ENCODE measurements at places on chromosomes 5 and 9. TPM values are rescaled to one million over a fixed set of nuclear protein-coding genes. Genes with fewer than 3 reads are reported as not detected.
A peak's percentile ranks its signal among the peaks of the same experiment; 100 is the strongest.

Gene PRSS3
- not detected for total RNA-seq

Gene S100Z
- total RNA-seq = 1.5 TPM

Gene GPR150
- 1.8 TPM for total RNA-seq

- no peak for DNase-seq
Measured at GRCh38 chr5:123858938-123859337, 347.0 kb downstream of the CSNK1G3 start.

Gene CYLC2
- not detected for total RNA-seq

GRCh38 chr5:159514229-159514810, 184.0 kb upstream of the IL12B start:
- no peak for DNase-seq

- DNase-seq = no peak
Measured at GRCh38 chr5:89930591-89931392, 478.8 kb downstream of the CETN3 start.

GRCh38 chr5:66039296-66039695, 104.8 kb upstream of the SREK1 start:
- no peak for DNase-seq

Gene HDAC3
- total RNA-seq = 79.2 TPM

DNA sequence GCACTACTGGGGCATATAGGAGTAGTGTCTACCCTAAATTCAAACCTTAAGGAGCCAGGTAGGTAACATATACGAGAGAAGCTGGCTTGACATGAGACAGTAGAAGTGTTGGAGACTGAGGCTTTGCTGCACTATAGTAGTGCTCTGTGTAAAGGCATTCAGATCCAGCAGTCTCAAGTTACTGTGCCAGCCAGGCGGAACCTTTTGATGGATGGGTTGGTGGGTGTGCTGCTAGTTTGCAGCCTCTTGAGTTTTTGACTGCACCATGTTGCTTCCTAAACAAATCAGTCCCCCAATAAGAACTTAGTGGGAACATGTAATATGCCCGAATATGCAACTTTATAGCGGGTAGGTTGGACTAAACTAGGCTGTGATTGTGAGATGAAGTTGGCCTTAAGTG, 1.5 kb downstream of the CLTA start:
- no peak for DNase-seq

GRCh38 chr5:77852514-77853352, 76.6 kb upstream of the TBCA start:
- no peak for DNase-seq

- no peak for DNase-seq
Measured at GRCh38 chr9:97316904-97317303, 9.4 kb downstream of the CCDC180 start.

- no peak for DNase-seq
Measured at GRCh38 chr9:93431539-93432105, 19.9 kb upstream of the FAM120A start.

DNA sequence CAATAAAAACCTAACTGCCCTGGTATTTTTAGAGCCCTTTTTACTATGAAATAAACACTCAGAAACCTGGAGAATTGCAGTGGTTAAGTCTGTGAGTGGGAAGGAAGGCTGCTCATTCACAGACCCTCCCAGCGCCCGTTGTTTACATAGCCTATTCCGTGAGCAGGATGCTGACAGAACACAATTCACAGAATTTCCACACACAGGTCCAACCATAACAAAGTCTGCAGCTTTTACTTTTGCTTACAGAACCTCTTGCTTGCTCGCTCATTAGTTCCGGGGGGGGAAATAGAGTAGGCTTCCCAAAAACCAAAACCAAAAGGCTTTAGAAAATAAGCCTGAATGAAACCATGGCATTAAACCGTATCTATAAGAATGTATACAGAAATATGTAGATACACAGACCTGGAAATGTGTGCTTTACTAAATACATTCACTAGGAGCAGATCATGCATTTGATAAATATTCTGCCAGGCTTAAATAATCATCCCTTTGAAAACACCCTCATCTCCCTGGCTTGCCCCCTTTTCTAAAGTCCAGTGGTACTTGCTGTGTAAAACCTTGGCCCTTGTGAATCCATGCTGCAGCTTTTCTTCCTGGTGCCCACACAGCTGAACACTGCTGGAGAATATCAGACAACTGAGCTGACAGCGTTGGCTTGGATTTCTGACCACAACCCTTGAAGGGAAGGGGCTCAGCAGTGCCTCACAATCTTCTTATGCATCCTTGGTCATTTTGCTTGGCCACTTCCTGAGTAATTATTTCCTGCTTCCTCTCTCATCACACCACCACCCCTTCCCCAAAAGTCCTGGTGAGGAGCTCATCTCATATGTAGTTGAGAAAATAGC, 128.0 kb downstream of the FANCC start:
- DNase-seq = no peak

- DNase-seq = no peak
Measured at GRCh38 chr9:73847536-73847935, 649.6 kb upstream of the RORB start.

- no peak for DNase-seq
Measured at GRCh38 chr5:132050136-132050535, 10.3 kb upstream of the IL3 start.

DNA sequence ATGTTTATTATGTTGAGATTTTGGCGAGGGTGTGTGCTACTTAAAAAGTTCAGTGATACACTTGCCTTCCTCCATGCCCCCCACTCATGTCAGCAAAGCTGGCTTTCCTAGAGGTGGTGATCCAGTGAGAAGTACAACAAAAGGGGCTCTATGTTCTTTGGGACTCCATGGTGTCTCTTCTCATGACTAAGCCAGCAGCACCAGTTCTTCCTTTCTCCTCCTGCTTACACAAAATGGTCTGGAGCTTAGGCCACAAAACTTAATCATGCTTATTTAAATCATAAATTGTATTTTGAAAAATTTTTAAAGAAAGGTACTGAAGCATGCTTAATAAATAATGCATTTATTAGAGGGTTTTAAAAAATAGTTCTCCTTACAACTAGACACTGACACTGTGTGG, 22.4 kb downstream of the MOCS2 start:
- DNase-seq = no peak

GRCh38 chr9:93951655-93952118, 3.5 kb downstream of the BARX1 start:
- no peak for DNase-seq

DNA sequence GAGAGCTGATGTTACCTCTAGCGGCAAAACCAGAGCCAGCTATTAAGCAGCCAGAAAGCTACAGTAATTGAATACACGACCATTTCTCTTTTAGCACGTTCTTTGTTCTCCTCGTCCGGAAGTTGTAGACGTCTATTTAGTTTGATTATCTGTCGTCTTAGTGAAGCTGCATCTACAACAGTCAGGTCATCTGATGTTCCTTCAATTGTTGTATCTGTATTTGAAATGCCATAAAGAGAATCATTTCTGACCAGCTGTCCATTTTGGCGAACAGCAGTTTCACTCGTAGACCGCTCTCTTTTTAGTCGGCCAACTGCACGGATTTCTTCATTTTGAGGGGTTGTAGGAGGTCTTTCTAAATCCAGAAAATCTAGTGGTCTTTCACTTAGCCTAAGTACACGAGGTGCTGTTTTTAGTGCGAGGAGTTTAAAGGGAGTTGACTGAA, 12.6 kb downstream of the PDE6A start:
- no peak for DNase-seq

- no peak for DNase-seq
Measured at GRCh38 chr9:70588381-70588780, 173.9 kb upstream of the KLF9 start.

Gene SPAAR
- total RNA-seq = not detected

GRCh38 chr5:174383210-174384167, 338.0 kb downstream of the NSG2 start:
- DNase-seq = no peak

Gene ZNG1E
- 40.9 TPM for total RNA-seq

Gene FOXD4L5
- not detected for total RNA-seq

- DNase-seq = no peak
Measured at GRCh38 chr5:54669285-54669684, 151.7 kb downstream of the SNX18 start.

DNA sequence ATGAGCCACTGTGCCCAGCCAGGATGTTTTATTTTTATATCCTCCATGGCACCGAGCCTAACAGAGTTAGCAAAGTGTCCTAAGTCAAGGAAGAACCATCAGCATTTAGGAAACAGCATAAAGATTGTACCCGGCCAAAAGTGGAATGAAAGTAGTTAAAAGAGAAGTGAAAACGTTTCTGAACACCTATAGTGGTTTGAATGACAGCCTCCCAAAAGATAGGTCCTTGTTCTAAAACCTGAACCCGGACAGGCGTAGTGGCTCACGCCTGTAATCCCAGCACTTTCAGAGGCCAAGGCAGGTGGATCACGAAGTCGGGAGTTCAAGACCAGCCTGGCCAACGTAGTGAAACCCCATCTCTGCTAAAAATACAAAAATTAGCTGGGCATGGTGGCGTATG, 37.4 kb downstream of the ZFAND5 start:
- DNase-seq = no peak

Gene FBXL7
- total RNA-seq = not detected

DNA sequence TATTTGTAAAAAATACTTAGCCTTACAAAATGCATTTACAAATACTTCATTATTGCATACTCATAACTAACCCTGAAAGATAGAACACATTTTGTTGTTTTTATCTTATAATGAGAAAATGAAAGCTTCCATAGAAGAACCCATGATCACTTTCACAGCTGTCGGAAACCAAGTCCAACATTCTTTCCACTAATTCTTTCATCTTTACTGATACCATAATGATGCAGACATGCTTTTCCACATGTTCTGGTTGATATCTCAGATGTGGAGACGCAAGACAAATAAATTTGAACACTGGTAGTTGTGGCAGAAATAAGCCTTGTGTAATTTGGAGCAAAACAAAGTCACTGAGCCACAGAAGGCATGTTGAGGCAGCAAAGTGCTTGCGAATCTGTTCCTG, 136.0 kb downstream of the FBXO4 start:
- no peak for DNase-seq

Gene BTNL3
- total RNA-seq = not detected

DNA sequence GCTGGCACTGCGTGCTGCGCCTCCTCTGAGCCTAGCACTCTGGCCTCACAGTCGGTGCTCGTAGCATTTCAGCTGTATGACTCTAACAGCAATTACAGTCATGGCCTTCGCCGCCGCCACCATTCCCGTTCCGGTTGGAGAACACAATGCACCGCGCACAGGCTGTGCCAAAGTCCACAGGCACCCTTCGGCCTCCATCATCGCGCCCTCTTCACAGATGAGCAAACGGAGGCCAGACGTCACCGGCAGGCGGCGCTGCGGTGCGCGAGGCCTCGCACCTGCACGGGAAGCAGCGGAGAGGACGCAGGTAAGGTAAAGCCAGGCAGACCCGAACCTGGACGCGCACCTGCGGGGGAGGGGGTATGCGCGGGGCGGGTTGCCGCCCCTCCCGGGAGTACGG, 128.9 kb downstream of the BARX1 start:
- peak; percentile 28 for DNase-seq

GRCh38 chr9:35557320-35557719, 47.7 kb upstream of the TESK1 start:
- DNase-seq = no peak

DNA sequence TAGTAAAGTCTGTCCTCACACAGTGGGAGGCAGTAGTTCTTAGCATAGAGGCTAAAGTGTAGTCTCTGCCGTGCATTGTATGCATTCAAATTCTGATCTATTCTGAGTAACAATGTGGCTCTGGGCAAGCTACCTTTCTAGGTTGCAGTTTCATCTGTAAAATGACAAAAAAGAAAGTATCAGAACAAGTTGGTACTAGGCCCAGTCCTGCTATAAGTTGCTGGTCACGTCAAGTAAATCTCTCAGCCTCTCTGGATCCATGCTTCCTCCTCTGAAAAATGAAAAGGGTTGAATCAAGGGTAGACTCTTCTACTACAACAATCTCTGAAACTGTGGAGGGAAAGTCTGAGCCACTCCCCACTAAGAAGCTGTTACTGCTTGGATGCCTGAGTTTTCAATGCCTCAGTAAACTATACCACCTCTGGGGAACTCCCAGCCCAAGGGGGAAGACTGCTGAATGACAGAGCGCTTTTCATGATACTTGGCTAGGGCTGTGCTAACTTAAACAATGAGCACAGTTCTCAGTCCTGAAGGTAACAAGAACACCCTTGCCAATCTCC, 34.5 kb upstream of the SPARC start:
- no peak for DNase-seq

DNA sequence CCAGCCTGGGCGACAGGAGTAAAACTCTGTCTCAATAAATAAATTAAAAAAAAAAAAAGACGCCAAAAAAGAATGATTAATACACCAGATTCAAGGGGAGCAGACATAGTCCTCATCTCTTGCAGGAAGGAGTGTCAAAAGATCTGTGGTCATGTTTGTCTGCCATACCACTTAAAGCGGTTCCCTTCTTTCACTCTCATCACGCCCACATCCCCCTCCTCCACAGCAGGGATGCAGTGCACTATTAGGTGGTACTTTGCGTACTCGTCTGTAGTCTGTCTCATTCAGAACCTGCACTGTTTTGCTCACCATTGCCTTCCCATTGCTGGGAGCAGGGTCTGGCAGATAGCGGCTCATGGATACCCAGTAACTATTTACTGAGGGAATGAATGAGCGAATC, 11.2 kb downstream of the CDHR2 start:
- DNase-seq = no peak

DNA sequence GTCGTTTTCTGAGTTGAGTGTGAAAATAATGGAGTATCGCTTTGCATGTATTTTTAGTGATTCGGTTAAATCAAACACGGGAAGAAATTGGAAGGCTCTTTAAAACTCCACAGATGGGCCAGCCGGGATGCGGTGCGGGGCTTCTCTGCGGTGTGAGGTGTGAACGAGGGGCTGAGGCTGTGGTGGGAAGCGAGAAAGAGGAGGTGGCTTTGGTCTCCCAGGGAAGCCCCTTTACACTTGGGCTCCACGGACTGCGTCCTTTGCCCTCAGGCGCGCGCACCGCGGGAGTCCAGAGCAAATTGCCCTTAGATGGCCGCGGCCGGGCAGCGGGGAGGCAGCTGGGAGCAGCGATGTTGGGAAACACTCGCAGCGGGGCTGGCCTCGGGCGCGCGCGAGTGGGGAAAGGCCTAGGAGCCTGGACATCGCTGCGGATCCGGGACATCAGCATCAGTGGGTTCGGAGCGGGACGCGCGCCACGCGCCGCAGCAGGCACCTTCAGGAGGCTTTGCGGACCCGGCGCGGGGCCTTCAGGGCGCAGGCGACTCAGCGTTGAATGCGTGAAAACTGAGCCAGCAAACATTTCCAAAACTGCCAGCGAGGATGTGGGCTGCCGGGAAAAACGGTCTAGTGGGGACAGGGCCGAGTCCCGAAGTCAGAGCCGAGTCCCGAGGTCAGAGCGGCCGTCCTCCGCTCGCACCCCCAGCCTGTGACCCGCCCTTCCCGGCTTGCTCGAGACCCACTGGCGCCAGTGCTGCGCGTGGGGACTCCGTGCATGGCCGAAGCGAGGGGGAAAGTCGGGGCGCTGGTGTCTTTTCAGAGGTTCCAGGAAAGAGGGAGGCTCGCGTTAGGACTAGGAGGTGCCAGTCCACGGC, 6.5 kb downstream of the IRX1 start:
- DNase-seq = no peak

- DNase-seq = no peak
Measured at GRCh38 chr5:140166911-140167310, 8.1 kb upstream of the CYSTM1 start.

Data from T-helper 17 cell (primary cell).